ENCODE measurements at places on chromosomes 1 and 21.
A peak's percentile ranks its signal among the peaks of the same experiment; 100 is the strongest.

DNA sequence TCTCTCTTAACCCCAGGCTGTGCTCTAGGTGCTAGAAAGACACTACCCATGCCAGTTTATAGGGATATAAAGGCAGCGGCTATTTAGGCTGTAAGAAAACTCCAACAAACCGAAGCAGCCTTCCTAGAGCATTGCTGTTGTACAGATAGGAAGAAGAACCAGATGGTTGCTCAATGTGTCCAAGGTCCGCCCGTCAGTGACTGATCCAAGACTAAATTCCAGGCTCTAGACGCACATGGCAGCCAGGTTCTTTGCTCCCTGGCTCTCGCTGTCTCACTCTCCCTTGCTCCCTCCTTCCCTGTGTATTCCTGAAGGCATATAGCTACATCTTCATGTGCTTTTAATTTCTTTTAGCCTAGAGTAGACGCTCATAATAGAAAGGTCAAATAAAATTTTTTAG is 303.4 kb downstream of the KIF26B start:
- no peak for DNase-seq

DNA sequence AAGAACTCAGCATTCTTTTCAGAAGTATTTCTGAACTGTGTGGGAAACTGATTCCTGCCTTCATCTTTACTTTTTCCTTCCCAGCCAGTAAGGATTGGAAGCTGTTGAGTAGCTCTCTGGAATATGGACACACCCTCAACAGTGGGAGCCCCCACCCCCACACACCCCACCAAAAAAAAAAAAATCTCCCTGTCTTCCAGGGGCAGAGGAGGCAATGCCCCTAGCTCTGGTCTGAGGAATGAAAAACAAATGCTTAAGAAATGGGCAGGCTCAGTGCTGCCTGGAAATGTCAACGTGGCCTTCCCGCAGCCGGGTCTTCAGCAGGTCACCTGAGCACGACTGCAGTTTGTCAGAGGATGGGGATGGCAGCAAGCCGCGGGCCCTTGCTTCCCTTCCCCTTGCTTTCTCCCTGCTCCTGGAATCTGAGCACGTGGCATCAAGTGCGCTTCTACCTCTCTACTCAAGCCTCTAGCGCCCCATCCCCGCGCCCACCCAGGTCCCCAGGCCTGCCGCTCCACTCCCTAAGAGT is 479 bp downstream of the RGS16 start:
- DNase-seq = no peak

GRCh38 chr1:198072177-198072576 is 84.6 kb upstream of the NEK7 start:
- DNase-seq = no peak

GRCh38 chr1:20191266-20191825 is 5.0 kb upstream of the PLA2G2C start:
- DNase-seq = no peak

DNA sequence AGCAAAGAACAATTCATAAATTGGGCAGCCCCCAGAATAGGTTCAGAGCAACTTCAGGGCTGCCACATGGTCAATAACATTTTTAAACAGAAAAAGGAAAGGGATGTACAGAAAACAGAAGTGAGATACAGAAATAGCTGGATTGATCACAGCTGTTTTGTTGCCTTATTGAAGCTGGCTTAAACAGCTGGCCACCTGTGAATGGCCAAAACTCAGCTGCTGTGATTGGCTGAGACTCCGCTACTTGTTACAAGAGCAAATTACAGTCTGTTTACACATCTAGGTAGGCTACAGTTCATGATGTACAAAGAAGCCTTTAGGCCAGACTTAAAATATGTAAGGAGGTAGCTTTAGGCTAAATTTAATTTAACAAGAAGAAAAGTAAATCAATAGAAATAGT is 11.6 kb upstream of the IFNAR1 start:
- no peak for DNase-seq

GRCh38 chr21:16608209-16608830 is 878.5 kb downstream of the USP25 start:
- DNase-seq = no peak

GRCh38 chr21:40638466-40639251 is 208.3 kb downstream of the DSCAM start:
- DNase-seq = peak; percentile 89

DNA sequence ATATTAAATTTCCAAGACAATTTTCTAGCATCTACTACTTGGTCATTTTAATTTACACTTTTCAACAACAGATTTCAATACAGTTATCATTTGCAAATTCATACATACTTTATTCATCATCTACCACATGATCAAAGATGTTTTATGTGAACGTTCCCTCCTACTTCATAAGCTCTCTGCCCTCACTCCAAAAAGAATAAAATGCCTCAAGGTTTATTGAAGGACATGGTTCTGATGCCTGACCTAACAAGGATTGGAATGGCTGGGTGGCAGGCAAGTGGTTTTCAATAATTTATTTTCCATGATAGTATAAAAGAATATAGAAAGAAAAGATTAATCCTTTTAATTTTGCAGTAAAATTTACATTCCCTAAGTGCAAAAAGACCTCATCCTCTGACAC is 5.4 kb downstream of the CDKN2C start:
- DNase-seq = no peak

- no peak for DNase-seq
These were observed 3.5 kb downstream of the CELA2A start for GRCh38 chr1:15459771-15460707.

DNA sequence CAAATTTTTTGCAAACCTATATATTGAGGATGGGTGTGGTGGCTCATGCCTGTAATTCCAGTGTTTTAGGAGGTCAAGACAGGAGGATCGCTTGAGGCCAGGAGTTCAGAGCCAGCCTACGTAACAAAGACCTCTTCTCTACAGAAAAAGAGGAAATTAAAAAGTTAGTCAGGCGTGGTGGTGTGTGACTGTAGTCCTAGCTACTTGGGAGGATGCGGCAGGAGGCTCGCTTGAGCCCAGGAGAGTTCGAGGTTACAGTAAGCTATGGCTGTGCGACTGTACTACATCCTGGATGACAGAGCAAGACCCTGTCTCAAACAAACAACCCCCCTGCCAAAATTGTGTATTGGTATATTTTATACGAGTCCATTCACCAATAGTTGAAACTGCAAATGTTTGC is 589.7 kb downstream of the DPYD start:
- DNase-seq = no peak

- no peak for DNase-seq
These were observed 43.0 kb downstream of the XPR1 start for GRCh38 chr1:180674603-180675530.

DNA sequence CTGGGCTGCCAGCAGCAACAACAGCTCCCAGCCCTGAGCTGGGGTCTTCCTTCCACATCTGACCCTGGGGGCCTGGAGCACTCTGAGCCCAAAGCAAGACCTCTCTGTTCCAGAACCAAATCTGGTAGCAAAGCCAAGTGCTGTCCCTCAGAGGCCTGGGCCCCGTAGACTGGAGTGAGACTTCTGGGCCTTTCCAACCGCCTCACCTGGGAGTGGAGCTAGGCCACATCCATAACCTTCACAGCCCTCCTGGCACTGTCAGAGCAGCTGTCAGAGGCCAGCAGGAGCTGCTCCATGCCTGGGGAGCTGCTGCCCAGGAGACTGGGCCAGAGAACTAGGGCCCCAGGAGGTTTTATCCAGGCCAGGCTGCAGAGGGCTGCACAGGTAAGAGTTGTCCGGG is 15.4 kb upstream of the SLC5A9 start:
- no peak for DNase-seq

DNA sequence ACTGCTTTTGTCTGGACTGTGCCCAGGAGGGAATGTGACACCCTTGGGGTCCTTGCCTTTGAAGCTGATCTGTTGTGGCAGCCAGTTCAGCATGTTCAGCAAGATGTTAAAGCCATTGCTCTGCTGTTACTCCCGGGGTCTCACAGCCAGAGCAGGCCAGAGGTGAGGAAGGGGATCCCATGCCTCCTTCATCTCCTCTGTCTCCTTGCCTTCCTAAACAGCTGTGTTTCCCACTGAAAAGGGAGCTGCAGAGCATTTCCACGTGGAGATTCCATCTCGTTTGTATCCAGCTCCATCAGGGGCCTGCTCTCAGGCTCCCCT is 135.8 kb upstream of the COL6A1 start:
- DNase-seq = no peak

DNA sequence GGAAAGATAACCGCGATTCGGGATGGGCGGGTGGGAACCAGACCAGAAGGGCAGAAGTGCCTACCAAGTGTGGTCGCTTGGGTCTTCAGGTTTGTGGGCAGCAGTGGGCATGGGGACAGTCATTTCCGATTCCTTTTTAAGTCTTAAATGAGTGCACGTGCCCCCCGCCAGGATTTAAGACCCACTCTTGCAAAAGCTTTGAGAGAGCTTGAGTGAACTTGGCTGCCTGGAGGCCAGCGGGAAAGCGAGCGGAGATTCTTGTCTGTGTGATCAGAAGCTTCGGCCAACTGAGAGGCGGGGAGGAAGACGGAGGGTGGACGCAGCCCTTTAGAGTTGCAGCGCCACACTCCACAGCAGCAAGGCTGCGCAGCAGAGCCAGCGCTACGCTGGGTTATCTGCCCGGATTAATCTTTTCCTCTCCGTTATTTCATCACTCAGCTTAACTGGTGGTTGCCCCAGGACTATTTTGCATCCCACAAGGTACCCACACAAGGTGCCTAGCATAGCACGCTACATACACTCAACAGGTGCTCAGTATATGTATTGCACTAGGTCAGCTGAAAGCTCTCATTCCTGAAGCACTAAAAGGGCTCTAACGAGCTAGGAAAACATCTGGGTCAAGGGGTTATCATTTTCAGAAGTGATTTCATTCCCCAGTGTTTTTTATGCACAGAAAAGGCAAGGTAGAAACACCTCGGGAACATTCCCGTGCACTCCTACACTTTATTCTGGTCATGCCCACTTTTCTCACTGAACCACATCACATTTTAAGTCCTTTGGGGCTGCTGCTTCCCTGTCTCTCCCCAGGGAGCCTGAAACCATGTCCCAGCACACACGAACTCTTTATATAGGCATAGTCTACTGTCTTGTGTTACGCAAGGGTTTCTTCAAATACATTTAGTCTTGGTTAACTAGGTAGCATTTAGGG is 1.5 kb upstream of the BATF3 start:
- no peak for DNase-seq

GRCh38 chr1:205633421-205633976 is 1.7 kb upstream of the ELK4 start:
- no peak for DNase-seq

- no peak for DNase-seq
These were observed 1920.4 kb downstream of the MRPL39 start for GRCh38 chr21:23686737-23687523.

- no peak for DNase-seq
These were observed 39.6 kb upstream of the C21orf91 start for GRCh38 chr21:17858747-17859146.

DNA sequence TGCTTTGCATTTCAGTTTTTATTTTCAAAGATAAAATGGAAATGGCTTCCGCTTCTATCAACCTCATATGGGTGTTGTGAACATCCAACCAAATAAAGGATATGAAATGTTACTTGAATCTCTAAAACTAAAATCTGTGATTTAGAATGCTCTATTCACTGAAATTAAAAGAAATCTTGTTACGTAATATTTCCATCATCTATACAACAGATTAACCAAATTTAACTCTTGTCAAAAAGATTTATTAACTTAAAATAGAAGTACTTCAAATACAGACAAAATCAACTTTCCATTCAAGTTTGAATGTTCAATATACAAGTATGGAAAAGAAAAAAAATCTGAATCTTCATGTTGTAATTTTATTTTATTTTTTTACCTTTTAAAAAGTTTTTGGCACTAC is 18.7 kb downstream of the PRPF38A start:
- DNase-seq = no peak

DNA sequence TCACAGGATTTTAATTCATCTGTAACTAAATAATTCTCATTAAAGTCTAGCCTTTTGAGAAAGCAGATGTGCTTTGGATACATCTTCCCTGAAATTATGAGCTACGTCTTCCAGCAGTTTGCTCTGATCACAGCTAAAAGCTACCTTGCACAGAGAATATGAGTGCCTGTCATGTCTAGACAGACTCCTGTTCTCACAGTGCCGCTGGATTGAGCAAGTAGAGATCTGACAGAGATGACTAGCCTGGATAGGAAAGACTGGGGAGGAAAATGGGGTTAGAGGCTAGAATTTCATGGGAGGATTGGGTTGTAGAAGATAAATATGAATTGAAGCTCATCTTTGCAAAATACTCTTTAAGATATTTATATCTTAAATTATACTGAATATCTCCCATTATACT is 24.1 kb downstream of the CEPT1 start:
- no peak for DNase-seq

GRCh38 chr21:27719226-27719625 is 752.3 kb upstream of the ADAMTS5 start:
- no peak for DNase-seq

DNA sequence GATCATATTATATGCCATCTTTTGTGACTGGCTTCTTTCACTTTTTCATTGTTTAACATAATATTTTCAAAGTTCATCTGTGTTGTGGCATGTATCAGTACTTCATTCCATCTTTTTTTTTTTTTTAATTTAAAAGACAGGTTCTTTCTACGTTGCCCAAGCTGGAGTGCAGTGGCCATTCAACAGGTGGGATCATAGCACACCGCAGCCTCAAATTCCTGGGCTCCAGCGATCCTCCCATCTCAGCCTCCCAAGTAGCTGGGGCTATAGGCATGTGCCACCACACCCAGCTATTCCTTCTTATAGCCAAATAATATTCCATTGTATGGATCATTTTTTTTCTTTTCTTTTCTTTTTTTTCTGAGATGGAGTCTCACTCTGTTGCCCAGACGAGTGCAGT is 34.6 kb upstream of the ZNF281 start:
- no peak for DNase-seq

DNA sequence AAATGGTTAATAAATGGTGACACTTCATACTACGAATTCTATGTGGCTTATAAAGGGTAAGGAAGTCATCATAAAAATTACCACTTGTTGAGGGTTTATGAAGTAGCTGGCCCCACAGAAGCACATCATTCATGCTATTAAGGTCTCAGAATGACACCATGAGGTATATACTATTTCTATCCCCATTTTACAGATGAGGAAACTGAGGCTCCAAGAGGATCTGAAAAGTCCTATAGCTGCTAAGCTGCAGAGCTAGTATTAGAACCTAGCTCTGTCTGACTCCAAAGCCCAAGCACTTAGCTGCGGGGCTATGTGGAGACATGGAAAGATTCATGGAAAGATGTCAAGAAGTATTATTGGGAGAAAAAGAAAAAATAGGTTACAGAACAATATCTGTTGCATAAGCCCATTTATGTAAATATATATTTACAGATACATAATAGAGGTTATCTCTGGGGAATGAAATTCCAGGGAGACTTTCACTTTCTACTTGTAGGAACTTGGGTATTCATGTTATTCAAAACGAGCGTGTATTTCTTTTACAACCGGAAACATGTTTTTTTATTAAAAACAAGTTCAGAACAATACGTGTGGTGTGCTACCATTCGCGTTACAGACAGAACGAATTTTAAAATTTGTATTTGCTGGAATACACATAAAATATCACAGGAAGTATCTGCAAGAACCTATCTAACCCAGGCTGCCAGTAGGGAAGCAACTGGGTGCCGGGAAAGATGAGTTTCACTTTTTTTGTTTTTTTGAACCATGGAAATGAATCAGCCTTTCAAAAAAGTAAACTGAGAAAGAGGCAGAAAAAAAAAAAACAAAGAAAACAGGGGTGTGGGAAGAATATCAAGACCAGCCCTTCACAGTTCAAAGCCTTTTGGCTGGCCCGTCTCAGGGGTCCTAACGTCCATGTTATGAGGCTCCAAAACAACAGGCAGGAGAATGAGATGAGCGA is 13.4 kb downstream of the SPOCD1 start:
- DNase-seq = no peak

- no peak for DNase-seq
These were observed 106.5 kb downstream of the UCHL5 start for GRCh38 chr1:192952646-192953045.

- no peak for DNase-seq
These were observed 10.5 kb downstream of the UCK2 start for GRCh38 chr1:165837838-165838364.

- no peak for DNase-seq
These were observed 32.2 kb upstream of the MED18 start for GRCh38 chr1:28296401-28297261.

Measured in COR-L47 (cell line).